ENCODE measurements at places on chromosomes 3 and 15. TPM values are rescaled to one million over a fixed set of nuclear protein-coding genes. Genes with fewer than 3 reads are reported as not detected.
A peak's percentile ranks its signal among the peaks of the same experiment; 100 is the strongest.

DNA sequence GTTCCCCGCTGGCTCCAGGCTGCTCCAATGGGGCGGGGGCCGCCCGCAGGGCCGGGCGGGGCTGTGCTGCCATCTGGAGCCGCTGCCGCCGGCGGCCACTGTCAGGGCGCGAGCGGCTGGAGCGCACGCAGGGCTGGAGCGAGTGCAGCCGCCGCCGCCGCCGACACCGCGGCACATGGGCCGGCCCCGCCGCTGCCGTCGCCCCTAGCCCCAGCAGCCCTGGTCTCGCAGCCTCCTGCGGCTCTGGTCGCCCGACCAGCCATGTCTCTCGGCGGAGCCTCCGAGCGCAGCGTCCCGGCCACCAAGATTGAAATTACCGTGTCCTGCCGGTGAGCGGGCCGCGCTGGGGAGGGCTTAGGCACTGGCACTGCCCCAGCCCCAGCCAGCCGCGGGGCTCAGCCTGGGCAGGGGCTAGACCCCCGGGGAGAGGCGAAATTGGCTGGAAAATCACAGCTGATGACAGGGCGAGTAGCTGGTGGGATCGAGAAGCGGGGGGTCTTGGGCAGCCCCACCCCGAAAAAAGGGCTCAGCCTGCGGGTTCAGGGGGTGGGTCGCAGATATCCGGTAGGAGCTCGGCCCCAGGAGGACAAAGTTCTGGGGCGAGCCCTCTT, at the start of gene CPNE9:
CPNE9 (plus strand) TSS at position 98 of the 611 bp plus-strand sequence; CDS start at position 262, 164 bp downstream.
- H3K36me3 ChIP-seq = peaks cover 7% of the 10 kb centered on the region
- DNase-seq = no peak
- H3K27me3 ChIP-seq = no peaks in the 10 kb centered on the region
- H3K4me1 ChIP-seq = peaks cover 6% of the 10 kb centered on the region
- no peak within 1 kb of the TSS for H3K27ac ChIP-seq
- H3K4me3 ChIP-seq = peak within 1 kb of the TSS; percentile 13

DNA sequence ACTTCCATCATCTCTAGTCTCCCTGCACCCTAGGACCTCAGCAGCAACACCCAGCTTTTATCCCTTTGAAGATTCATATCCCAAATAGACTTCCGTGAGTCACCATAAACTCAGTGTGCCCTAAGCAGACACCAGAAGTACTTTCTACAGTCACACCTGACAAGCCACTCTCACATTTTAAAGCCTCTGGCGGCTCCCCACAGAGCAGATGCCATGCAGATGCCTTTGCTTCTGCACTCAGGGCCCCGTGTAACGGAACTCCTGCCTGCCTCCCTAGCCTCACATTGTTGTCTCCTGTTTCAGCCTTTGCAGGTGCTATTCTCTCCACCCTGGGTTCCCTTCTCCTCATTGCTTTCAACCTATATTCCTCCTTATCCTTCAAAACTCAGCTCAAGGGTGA, 155.5 kb upstream of the SLC24A5 start:
- no peak overlapping the region for H3K4me3 ChIP-seq
- H3K27me3 ChIP-seq = no peaks in the 10 kb centered on the region
- H3K4me1 ChIP-seq = no peaks in the 10 kb centered on the region
- DNase-seq = no peak
- H3K36me3 ChIP-seq = no peaks in the 10 kb centered on the region

DNA sequence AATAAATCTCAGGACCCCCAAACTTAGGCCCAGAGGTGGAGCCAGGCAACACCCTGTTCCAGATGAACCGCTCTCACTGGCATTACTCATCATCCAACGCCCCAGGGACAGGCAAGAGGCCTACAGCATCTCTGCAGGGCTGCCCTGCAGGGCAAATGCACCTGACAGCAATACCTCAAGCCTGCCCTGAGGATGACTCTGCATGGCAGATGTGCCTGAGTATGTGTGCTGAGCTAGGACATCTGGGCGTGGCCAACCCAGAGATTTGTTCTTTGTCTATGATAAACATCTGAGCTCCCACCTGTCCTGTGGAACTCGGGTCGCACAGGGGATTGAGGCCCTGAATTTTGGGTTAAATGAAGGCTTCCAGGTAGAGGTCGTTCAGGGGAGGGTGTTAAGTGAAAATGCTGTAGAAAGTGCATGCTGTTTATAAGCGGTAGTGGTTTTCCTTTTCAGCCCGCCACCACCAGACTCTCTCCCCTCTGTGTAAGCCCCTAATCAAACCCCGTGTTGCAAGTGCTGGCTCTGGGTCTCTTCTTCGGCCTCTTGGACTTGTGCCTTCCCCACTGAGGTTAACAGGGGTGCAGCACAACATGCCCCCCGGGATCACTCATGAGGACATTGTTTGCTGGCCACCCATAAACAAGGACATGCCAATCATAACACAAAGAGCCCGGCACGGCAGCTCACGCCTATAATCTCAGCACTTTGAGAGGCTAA, 92.3 kb downstream of the ATP10A start:
- no peaks in the 10 kb centered on the region for H3K4me1 ChIP-seq
- H3K36me3 ChIP-seq = no peaks in the 10 kb centered on the region
- no peak overlapping the region for H3K4me3 ChIP-seq
- DNase-seq = no peak
- H3K27me3 ChIP-seq = no peaks in the 10 kb centered on the region

DNA sequence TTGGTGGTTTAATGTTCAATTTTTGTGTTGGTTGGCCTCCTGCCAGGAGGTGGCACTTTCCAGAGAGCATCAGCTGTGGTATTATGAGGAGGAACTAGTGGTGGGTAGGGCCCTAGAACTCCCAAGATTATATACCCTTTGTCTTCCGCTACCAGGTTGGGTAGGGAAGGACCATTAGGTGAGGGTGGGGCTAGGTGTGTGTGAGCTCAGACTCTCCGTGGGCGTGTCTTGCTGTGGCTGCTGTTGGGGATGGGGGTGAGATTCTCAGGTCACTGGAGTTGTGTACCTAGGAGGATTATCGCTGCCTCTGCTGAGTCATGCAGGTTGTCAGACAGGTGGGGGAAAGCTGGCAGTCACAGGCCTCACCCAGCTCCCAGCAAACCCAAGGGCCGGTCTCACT, 187.1 kb downstream of the DPH6 start:
- H3K36me3 ChIP-seq = no peaks in the 10 kb centered on the region
- DNase-seq = no peak
- H3K4me1 ChIP-seq = no peaks in the 10 kb centered on the region
- no peak overlapping the region for H3K4me3 ChIP-seq
- no peaks in the 10 kb centered on the region for H3K27me3 ChIP-seq

DNA sequence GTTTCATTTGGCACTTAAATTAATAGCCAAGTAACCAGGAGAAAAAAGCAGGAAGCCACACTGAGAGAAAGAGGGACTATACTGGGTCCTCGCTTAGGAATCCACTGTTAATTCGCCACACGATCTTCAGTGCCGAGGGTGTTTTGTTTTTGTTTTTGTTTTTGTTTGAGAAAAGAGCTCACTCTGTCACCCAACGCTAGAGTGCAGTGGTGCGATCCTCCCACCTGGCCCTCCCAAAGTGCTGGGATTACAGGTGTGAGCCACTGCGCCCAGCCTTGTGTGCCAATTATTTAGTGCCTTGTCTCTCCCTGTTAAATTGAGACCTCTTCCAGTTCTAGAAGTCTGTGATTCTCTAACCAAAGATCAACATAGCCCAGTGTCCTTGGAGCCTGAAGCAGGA, 53.8 kb upstream of the TPM1 start:
- H3K4me1 ChIP-seq = no peaks in the 10 kb centered on the region
- H3K4me3 ChIP-seq = no peak overlapping the region
- H3K27ac ChIP-seq = no peak overlapping the region
- no peaks in the 10 kb centered on the region for H3K27me3 ChIP-seq

DNA sequence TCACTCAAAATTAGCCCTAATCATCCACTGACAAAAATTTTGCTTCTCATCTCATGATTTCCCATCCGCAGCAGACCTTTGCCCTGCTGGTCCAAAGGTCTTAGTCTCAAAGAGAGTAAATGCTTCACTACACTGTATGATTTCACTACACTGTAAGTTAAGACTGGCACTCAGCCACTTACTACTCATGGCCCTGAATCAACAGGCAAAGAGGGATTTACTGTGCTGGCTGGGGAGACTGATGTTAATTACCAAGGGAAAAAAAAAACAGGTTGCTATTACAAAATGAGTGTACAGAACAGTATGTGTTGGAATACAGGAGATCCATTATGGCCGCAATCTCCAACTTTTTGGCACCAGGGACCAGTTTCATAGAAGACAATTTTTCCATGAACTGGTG, 214.8 kb downstream of the ZMAT3 start:
- DNase-seq = peak; percentile 36
- no peaks in the 10 kb centered on the region for H3K27me3 ChIP-seq

DNA sequence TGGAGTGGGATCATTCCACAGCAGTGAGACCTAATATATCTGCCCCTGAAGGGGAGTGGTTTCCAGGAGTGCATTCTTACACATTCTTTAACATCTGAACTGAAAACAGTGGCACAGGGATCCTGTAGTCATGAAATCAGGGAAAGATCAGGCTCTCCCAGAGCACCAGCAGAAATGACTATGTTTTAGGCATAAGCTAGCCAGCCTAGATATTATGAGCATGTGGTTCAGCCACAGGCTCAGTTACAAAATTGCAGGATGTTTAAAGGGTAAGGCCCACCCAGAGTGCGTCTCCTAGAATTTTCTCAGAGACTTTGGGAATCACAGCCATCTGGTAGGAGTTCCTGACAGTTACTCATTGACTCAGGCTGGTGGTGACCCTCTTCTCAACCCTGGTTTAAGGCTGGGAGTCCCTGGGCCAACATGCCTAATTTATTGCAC, 20.9 kb downstream of the FSTL1 start:
- no peak overlapping the region for H3K4me3 ChIP-seq
- H3K4me1 ChIP-seq = peaks cover 47% of the 10 kb centered on the region
- H3K36me3 ChIP-seq = no peaks in the 10 kb centered on the region
- no peaks in the 10 kb centered on the region for H3K27me3 ChIP-seq

DNA sequence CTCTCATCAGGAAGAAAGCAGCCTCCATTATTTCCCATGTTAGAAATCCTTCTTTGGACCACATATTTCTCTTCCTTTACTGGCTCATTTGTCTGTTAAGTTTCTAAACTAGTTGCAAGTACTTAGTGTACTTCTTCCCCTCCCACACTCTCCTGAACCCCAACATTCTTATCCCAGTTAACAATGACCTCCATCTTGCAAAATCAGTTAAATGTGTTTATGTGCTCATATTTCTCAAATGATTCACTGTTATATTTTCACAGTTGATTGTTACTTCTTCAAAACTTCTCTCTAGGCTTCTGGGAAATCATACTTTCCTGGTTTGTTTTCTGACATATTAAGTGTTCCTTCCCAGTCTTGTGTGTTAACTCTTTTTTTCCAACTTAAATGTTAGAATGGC, 856.9 kb downstream of the EPHA3 start:
- no peaks in the 10 kb centered on the region for H3K27me3 ChIP-seq
- no peaks in the 10 kb centered on the region for H3K4me1 ChIP-seq
- H3K36me3 ChIP-seq = no peaks in the 10 kb centered on the region
- no peak overlapping the region for H3K4me3 ChIP-seq
- DNase-seq = no peak
- H3K27ac ChIP-seq = no peak overlapping the region

DNA sequence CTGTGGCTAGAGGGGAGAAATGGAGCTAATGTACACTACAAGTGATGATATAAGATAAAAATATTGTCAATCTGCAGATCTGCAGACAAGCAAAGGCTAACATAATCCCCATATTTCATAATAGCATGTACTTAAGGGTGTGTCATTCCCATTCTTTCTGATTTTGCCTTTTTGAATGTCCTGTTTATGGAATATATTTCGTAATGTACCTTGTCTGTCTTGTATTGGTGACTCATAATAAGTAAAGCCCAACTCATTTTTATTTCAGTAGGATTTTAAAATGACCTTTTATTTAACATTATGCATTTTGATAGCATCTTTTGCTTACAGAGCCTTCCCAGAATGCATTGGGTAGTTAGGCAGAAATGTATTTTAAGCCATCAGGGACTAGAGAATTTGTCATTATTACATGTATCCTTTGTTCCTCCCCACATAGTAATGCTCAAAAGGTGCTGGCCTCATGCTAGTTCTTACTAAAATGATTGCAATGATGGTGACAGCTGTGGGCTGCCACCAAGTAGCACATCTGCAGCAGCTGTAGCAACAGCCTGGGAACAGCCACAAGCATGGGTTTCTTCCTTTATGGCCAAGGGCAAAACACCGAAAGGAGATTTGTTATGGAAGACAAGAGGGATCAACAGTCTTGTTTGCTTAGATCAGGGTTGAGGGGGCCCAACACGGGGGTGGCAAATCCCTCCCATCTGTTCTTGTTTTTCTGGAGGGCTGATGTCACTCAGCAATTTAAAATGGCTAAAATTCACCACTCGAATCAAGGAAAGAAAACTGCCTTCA, 188.5 kb downstream of the CADPS start:
- no peak overlapping the region for H3K27ac ChIP-seq
- no peak for DNase-seq
- peaks cover 4% of the 10 kb centered on the region for H3K27me3 ChIP-seq
- no peaks in the 10 kb centered on the region for H3K4me1 ChIP-seq

DNA sequence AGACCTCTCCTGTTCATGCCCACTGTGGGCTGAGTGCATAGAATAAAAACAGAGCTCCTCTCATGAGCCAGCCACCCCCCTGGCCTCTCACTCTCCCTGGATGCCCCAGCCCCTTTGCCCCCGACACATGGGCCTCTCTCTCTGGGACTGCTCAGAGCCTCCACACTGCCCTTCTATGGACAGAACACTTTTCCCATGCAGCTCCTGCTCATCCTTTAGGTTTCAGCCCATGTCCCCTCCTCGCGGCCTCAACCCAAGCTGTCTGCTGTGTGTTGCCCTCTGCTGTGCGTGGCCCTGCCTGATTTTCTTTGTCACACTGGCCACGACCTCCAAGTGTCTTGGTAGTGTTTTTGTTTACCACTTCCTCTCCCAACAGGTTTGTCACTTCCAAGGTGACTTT, 20.7 kb upstream of the PRR23E start:
- H3K27me3 ChIP-seq = no peaks in the 10 kb centered on the region
- H3K4me3 ChIP-seq = no peak overlapping the region
- H3K36me3 ChIP-seq = no peaks in the 10 kb centered on the region
- DNase-seq = no peak
- no peak overlapping the region for H3K27ac ChIP-seq

GRCh38 chr3:134485075-134485717, 589 bp downstream of the ANAPC13 start:
- H3K4me1 ChIP-seq = peaks cover 9% of the 10 kb centered on the region
- H3K27ac ChIP-seq = peak overlapping the region; percentile 99
- H3K36me3 ChIP-seq = peaks cover 24% of the 10 kb centered on the region
- no peak for DNase-seq
- peak overlapping the region; percentile 73 for H3K4me3 ChIP-seq

- no peak overlapping the region for H3K4me3 ChIP-seq
- peaks cover 9% of the 10 kb centered on the region for H3K4me1 ChIP-seq
- DNase-seq = no peak
- peaks cover 62% of the 10 kb centered on the region for H3K36me3 ChIP-seq
- H3K27me3 ChIP-seq = no peaks in the 10 kb centered on the region
Observed at GRCh38 chr3:64148955-64149653, 76.2 kb downstream of the PRICKLE2 start.

GRCh38 chr15:72783004-72783639, 436 bp downstream of the ADPGK start:
- peaks cover 2% of the 10 kb centered on the region for H3K36me3 ChIP-seq
- peak; percentile 46 for DNase-seq
- H3K4me1 ChIP-seq = peaks cover 19% of the 10 kb centered on the region
- H3K4me3 ChIP-seq = peak overlapping the region; percentile 99
- peak overlapping the region; percentile 100 for H3K27ac ChIP-seq

The MIX23 gene
- total RNA-seq = 17.8 TPM

The COL6A6 gene
- total RNA-seq = 4.8 TPM

The KIF9 gene
- total RNA-seq = 18.4 TPM

Measured in lung (tissue), 17 donors.